ENCODE measurements at places on chromosomes 1 and 21.
A peak's percentile ranks its signal among the peaks of the same experiment; 100 is the strongest.

GRCh38 chr1:234838820-234839219 lies 228.8 kb upstream of the IRF2BP2 start:
- DNase-seq = no peak

GRCh38 chr1:39877231-39877778 lies 6.0 kb downstream of the TRIT1 start:
- no peak for DNase-seq

- no peak for DNase-seq
Observed at GRCh38 chr1:205351984-205352713, 4.6 kb downstream of the KLHDC8A start.

GRCh38 chr1:176692431-176692830 lies 229.5 kb downstream of the PAPPA2 start:
- no peak for DNase-seq

GRCh38 chr1:54795841-54796468 lies 5.2 kb downstream of the TTC22 start:
- no peak for DNase-seq

GRCh38 chr1:207067665-207068064 lies 14.6 kb downstream of the PFKFB2 start:
- no peak for DNase-seq

- DNase-seq = no peak
Observed at GRCh38 chr1:47911892-47912291, 85.3 kb downstream of the TRABD2B start.

DNA sequence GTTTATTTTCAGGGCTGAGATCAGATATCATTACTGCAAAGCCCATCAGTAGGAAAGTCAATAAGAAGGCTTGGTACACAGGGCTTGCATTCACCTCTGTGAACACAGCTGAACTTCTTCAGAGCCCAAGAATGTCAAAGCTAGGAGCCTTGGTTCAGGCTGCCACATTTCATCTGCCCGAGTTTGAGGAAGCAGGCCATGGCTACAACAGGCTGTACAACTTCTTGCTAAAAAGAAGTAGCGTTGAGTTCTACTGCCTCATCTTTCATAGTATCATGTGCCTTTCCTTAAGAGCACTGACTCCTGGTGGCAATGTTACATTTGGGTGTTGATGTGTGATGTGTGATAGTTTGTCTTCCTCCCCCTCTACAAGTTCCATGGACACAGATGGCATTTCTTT lies 10.1 kb downstream of the C1orf162 start:
- DNase-seq = no peak

- DNase-seq = no peak
Observed at GRCh38 chr1:107262467-107263286, 121.8 kb downstream of the NTNG1 start.

GRCh38 chr21:37845535-37845934 lies 70.7 kb downstream of the KCNJ6 start:
- no peak for DNase-seq

DNA sequence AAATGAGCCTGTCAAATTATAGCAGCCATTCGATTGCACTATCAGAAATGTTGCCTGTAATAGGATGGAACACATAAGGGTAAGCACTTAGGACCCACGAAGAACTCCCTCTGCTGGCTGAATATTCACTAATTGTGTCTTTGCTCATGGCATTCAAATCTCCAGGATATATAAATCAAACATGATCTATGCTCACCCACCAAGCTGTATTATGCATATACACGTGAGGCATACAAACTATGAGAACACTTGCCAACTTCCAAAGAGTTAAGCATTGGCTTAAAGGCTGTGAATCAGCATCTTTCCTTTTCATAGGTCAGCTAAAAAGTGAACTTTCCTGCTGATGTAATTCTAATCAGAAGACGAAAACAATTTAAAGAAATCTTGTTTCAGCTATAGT lies 34.5 kb downstream of the TMPRSS15 start:
- DNase-seq = no peak

DNA sequence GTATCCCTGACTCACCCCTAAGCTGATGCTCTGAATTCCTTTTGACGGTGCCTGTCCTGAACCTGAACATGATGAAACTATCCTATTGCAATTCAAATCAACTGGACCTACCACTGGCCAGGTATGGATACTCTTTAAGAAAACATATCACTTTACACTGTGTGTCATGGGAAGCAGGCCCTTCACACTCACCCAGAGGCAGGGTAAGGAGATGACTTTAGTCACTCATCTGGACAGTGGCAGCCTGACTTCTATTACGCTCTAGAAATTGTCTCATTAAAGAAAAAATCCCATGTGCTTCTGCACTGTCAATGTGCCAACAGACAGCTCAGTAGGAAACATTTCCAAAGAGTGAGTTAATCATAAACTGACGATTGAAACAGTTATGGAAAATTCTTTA lies 94.3 kb downstream of the VAV3 start:
- no peak for DNase-seq

GRCh38 chr1:213914392-213914791 lies 73.4 kb upstream of the PROX1 start:
- no peak for DNase-seq

DNA sequence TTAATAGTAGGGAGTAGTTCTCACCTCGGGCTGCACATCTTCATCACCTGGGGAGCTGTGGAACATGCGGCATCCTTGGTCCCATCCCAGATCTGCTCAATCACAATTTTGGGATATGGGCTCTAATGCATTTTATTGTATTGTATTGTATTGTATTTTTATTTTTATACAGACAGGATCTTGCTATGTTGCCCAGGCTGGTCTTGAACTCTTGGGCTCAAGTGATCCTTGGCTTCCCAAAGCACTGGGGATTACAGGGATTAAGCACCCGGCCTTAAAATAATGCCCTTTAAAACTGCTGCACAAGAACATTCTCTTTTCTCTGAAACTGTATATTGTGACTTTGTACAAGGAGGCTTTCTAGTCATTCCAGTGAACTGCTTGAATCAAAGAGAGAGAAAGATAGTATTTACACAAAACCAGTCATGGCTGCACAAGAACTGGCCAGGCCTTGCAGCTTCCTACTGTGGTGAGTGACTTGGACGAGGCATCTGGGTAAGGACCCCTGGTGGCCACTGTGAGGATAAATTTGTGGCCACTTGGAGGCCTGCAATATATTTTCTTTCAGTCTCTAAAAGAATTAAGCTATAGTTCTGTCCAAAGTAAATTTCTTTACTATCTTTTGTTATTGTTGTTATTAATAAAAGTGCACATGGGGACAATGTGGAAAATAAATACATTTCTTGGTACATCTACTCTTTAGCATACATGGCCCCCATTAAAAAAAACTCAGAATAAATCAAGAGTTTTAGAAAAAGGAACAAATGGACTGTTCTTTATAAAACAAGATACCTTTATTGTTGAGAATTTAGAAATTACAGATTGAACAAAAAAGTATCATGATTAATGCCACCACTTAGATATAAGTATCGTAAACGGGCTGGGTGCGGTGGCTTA lies 48.0 kb downstream of the TBCE start:
- peak; percentile 52 for DNase-seq

DNA sequence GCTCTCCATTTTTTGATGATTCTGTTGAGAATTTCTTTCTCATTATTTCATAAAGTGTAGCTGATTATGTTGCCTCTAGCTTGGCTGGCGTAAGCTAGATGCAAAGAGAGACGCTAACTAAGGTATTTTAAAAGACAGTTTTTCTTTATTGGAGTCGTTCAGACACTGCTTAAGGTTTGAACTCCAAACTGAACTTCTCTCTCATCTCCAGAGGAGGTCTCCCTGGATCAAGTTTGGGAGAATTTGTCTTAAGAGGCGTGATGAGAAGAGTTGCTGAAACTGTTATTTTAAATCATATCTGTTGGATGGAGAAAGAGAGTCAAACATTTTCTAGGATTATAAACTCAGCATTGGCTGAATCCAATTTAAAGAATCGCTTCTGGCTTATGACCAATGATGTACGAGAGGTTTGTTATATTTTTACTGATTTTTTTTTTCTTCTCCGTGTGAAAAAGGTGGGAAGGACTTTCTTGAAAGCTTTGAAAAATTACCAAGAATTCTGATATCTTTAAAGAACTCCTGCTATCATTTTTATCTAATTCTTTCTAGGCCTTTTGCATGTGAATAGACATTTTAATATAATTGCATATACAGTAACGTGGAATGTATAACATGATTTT lies 34.0 kb downstream of the MAP3K7CL start:
- DNase-seq = no peak

GRCh38 chr1:232108598-232108997 lies 482.0 kb downstream of the DISC1 start:
- no peak for DNase-seq

GRCh38 chr1:88985032-88985431 lies 7.4 kb downstream of the KYAT3 start:
- DNase-seq = no peak

DNA sequence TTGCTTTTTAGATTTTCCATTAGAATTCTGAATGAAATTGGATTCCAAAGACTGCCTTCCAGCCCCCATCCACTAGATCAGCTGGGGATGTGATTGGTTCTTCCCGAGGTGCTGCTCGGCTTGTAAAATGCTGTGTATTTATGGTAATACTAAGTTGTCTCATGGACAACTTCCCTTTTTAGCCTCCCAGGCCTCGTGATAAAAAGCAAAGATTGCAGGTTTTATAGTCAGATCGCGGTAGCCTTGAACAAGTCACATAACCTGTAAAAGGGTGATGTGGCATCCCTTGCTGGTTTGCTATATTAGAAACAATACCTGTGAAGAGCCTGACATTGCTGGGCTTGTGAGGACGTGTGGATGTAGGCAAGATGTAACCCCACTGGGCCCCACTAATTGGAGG lies 10.4 kb downstream of the MUL1 start:
- DNase-seq = no peak

DNA sequence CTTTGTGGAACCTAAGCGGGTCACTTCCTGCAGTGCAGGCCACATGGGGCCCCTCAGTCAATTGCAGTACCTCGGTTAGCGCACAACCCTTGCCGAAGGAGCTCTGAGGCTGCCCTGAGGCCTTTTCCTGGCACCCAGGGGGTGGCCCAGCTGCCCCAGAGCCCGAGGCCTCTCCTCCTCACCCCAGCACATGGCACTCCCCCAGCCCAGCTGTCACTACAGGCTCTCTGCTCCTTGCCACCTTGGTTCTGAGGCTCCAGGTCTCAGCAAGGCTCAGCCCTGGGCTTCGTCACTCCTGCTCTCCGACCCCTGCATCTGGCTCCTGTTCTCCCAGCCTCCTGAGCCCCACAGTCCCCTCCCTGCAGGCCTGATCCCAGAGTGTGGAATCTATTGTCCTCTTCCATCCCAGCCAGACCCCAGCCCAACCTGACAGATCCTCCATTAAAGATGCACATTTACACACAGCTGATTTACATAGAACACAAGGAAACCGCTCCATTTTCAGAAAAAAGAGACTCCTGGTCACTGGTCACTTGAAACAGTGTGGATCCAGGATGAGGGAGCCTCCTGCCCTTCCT lies 192.8 kb upstream of the POU3F1 start:
- DNase-seq = no peak

GRCh38 chr1:61426254-61426653 lies 298.7 kb downstream of the TM2D1 start:
- DNase-seq = no peak

DNA sequence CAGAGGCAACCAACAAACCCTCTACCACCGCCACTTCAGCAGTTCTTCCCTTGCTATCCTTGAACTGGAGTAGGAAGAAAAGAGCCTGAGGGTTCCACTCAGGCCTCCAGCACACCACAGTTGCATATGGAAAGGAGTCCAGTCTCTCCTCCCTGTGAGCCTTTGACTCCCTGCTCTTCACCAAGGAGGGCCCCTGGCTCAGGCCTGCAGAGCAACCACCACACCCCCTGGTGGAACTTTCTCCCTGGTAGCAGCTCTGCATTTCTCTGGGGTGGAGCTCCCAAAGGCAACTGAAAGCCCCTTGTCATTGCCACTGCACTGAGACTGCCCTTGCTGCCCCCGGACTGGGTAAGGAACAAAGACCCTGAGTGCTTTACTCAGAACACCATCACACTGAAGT lies 1021.5 kb upstream of the ADGRL2 start:
- DNase-seq = no peak

GRCh38 chr1:96474985-96475743 lies 246.4 kb upstream of the PTBP2 start:
- DNase-seq = no peak

DNA sequence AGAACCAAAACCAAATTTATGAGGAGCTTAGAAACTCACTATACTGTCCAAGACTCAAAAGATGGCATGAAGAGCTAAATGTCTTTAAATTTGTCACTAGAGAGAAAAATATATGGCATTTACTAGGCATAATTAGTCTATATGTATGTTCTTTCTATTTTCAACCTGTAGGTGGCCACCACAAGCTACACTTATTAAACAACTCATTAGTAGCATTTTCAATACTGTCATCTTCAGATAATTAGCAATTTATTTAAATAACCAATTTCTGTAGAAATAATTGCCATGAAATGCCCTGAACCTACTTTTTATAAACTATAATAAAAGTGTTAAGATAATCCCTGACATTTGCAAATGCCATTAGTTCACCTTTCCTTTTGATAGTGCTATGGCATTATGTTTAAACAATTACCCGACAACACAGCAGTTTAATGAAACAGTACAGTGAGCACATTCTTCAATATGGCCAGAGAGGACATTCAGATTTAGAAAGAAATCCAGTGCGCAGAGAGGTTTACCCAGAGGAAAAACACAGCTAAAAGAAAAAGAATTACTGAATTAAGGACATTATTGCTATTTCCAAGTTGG lies 522.5 kb downstream of the PTBP2 start:
- no peak for DNase-seq

DNA sequence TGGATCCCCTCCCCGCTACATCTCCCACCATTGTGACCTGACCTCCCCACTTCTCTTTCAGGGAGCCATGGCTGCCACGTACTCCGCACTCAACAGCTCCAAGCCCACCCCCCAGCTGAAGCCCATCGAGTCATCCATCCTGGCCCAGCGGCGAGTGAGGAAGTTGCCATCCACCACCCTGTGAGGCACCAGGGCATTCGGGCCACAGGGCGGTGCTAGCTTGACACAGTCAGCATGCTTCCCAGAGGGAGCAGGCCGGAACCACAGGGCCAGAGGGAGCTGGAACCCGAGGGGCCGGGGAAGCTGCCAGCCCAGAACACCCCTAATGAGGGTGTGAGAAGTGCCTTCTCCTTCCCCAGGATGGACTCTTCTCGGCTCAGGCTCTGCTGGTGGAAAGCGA lies 44.5 kb downstream of the RPS6KA1 start:
- DNase-seq = no peak

DNA sequence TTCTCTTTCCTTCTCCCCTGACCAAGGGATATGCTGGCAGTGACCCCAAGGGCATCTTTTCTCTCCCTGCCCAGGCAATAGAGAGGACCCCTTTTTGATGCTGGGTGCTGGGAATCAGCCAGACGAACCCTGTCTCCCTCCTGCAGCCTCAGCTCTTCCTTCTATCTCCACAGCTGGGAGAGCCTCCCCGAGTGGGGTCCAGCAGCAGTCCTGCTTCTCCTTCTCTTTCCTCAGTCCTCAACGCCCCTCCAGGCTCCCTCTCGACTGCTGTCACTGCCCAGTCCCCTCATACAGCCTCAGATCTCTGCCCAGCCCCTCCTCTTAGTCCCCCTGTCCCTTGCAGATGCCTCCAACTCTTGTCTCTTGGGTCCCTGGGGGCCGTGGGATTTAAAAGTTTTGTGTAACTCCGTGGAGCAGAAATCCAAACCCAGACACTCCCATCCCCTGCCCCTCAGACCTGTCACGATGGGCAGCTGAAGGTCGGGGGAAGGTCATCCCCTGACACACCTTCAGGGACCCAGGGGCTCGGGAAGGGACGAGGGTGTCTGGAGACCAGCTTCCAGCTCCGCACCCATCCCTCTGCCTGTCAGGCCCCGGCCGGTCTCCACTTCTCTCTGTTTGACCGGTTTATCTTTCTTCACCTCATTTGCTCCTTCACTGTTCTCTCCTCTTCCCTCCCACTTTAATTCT lies 5.8 kb upstream of the ETV3L start:
- no peak for DNase-seq
